Iris pigment epithelial cell (primary cell): ENCODE measurements at places on chromosomes 5 and 9.

DNA sequence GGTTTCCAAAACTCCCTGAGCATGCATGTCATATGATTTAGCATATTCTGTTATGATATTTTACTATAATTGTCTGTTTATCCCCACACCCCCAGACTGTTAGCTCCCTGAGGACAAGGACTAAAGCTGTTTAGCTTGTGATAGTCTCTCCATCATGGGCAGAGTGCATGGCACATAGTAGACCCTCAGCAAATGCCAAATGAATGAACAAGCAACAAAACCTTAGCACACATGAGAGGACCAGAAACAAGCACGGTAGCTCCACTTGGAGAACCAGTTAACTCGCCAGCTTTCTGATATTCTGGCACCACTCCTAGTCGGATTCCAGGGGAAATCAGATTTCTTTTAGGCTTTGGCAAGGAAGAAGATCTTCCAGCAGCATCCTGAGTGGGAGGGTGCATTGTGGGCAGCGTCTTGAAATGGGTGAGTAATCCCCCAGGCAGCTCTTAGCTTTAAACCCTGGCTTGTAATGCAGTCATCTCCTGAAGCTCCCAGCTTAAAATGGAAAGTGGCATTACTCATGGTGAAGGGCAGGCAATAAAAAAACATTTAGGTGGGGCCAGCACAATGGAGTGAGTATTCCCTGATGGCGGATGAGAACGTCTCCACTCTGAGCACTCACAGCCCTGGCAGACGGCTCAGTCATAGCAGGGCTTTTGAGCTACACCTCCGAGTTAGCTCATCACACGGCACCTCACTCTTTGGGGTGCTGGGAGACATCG, 41.1 kb downstream of the FGF1 start:
- DNase-seq: peak; percentile 98

DNA sequence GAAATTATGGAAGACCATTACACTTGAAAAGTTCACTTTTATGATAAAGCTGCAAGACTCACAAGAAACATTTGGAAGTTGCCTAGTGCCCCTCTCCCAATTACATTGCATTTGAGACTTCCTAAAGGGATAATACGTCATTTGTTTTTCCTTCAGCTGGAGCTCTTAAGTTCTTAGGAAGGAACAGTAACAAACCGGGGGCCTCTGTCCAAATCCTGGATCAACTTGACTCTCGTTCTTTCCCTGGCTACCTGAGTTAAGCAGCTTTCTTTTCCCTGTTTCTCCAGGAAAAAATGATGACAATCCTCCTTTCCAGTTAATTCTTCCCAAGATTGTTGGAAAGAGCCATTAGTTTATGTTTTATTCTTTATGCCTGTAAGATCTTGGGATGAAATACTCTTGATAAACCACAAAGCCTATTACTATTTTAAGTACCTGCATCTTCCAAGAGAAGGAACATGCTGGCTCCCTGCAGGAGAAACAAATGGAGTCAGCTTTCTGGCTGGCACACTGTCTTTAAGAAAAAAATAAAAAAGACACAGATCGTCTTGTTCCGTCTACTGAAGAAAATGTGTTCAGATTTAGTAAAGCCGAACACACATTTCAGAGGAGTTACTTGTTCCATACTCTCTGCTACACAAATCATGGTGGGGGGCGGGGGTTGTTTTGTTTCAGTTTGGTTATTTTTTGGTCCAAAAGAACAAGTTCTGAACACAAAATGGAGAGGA, 297.9 kb downstream of the EFNA5 start:
- DNase-seq: peak; percentile 41

- DNase-seq: no peak
Measured at GRCh38 chr9:6816581-6816980, 58.8 kb downstream of the KDM4C start.

GRCh38 chr5:32714836-32715235, 3.7 kb downstream of the NPR3 start:
- DNase-seq: peak; percentile 24

DNA sequence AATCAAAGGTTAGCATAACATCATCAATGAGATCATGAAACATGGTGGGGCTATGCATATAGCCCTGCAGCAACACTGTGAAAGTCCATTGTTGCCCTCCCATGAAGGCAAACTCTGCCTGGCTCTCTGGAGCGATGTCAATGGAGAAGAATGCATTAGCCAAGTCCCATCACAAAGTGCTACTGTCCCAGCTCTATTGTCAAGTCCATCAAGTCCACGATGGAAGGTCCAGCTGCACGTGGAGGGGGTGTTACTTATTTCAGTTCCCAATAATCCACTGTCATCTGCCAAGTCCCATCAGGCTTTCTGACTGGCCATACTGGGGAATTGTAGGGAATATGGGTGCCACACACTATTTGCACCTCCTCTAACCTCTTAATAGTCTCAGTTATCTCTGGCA, 10.8 kb downstream of the DMAC1 start:
- no peak for DNase-seq

DNA sequence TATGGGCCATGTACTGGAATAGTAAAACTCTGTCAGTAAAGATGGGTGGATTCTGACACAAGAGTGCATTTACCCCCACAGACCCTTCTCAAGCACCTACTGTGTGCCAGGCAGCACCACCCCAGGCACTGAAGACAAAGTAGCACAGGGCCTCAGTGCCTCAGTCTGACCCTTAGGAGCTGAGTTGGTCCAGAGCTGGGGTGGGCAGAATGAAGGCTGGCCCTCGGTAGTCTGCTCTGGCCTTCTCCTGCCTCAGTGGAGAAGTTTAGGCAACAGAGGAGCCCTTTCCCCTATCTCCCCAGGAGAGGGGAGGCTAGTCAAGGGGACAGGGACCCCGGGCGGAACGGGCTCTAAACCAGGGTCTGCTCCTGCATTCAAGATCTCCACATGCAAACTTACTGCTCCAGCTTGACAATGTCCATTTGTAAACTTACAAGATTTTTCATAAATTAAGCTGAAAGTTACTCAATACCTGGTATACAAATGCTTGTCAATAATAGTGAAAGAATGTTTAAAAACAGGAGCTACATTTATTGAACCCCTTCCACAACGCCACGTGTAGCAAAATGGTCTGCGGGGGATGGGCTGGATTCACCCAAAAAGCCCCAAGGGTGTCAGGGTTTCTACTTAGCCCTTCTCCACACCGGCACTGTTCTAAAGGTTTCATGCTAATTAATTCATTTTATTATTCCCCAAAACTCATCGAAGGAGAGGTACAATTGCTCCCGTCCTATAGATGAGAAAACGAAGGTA, 1.5 kb downstream of the VDAC1 start:
- DNase-seq: no peak

DNA sequence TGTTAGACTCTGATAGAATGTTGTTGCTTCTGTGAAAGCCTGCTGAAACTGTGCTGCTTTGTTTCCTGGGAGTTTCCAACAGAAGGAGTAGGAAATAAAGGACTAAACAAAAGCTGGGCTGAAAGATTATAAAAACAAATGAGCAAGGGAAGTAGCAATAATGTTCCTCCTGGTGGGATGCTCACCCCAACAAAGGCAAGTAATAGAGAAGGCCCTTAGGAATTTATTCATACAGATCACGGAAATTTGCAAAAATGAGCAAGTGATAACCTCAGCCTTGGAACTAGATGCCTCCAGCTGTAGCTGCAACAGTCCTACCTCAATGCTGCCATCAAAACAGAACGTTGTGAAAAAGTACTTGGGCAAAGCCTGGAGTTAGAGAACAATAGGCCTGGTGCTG, 1248.0 kb upstream of the C9orf72 start:
- DNase-seq: no peak

DNA sequence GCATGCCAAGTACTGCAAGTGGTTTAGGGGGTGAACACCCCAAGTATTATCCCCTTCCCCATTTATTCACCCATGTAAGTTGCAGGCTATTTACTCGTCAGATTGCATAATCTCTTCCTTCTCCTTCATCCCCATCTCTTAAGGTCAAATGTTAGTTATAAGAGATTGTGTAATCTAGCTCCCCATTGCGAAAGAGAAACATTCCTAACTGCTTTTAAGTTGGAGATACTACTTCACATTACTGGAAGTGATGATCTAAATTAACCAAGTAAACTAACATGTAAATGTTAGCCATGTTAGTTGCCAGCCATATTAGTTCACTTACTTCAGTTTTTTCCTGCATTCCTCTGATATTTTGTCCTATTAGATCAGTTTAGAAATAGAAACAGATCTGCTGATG, 262.3 kb downstream of the TAF11L14 start:
- DNase-seq: peak; percentile 86

DNA sequence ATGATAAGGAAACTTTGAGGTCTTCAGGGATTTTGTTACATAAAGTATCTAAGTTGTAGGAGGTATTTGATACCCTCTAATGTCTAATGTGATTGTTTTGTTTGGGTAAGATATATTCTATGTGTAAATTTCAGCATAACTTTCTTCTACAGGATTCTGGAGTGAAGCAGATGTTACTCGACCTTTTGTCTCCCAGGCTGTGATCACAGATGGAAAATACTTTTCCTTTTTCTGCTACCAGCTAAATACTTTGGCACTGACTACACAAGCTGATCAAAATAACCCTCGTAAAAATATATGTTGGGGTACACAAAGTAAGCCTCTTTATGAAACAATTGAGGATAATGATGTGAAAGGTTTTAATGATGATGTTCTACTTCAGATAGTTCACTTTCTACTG, 6.0 kb downstream of the MRPS30 start:
- no peak for DNase-seq

GRCh38 chr5:151053796-151054462, 26.9 kb downstream of the TNIP1 start:
- DNase-seq: no peak

DNA sequence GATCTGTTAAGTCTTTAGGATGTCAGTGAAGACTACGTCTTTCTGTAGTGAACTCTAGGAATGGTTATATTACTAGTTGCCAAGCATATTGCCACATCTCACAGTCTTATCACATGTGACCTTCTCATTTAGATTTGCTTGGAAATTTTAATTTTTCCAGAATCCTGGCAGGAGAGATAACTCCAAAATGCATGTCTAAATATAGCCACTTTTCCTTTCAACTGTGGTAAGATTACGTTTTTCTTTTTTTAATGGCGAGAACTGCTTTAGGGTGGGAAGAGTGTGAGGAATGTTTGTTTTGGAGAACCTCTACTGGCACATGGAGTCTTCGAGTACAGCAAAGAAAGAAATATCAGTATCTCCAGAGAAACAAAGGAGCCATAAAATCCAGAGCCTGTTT, 91.7 kb upstream of the ADAMTSL1 start:
- no peak for DNase-seq

DNA sequence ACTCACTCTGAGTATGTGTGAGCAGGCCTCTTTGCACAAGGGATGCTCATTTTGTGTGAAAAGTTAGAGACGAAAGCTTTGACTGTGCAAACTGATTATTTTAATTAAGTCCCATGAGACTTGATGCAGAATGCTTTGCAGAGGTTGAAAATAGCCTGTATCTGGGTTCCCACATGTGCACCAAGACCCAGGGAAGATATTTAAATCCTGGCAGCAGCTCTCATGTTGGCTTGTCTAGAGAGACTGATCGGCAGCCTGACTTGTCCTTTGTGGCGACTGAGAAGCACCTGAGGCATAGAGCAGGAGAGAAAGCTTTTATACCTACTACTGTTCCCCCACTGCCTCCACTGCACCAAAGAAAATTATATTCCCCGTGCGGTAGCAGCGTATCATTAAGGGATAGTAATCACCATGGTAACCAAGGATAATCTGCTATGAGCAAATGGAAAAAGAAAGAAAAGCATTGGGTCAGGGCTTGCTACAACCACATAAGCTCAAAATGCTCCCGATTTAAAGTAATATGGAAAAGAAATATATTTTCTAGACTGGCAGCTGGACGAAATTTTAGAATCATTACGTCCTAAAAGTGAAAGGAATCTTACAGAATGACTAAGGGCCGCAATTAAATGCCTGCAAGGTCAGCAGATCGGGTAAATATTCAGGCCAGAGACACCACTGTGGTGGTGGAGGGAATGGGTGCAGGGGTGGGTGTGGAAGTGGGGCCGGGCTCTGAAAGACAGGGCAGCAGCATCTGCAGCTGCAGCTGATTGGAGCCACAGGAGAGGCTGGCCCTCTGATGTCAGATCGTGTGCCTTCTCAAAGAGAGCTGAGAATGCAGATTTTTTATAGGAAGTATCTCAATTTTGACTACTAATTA, 135.3 kb upstream of the EPB41L4A start:
- DNase-seq: no peak

DNA sequence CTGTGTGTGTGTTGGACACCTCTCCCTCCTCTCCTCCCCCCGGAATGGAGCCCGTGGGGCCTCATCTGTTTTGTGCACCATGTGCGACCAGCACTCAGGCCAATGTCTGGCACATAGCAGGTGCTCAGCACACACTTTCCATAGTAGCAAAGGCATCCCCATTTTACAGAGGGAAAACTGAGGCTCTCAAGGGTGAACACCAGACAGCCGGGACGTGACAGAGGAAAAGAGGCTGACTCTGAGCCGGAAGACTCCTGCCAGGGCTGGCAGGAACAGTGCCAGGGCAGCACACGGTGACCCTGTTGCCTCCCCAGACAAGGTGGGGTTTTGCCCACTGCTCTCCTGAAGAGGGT, 1.8 kb upstream of the AGPAT2 start:
- DNase-seq: no peak

- DNase-seq: no peak
Measured at GRCh38 chr9:119240546-119240945, 128.7 kb downstream of the BRINP1 start.

- DNase-seq: peak; percentile 5
Measured at GRCh38 chr9:2128141-2128540, 113.0 kb downstream of the SMARCA2 start.

GRCh38 chr9:121759996-121760395, 108.6 kb downstream of the DAB2IP start:
- DNase-seq: no peak

GRCh38 chr5:95743232-95743631, 12.1 kb downstream of the RHOBTB3 start:
- DNase-seq: no peak

- DNase-seq: no peak
Measured at GRCh38 chr5:94080390-94080789, 339.0 kb upstream of the POU5F2 start.

DNA sequence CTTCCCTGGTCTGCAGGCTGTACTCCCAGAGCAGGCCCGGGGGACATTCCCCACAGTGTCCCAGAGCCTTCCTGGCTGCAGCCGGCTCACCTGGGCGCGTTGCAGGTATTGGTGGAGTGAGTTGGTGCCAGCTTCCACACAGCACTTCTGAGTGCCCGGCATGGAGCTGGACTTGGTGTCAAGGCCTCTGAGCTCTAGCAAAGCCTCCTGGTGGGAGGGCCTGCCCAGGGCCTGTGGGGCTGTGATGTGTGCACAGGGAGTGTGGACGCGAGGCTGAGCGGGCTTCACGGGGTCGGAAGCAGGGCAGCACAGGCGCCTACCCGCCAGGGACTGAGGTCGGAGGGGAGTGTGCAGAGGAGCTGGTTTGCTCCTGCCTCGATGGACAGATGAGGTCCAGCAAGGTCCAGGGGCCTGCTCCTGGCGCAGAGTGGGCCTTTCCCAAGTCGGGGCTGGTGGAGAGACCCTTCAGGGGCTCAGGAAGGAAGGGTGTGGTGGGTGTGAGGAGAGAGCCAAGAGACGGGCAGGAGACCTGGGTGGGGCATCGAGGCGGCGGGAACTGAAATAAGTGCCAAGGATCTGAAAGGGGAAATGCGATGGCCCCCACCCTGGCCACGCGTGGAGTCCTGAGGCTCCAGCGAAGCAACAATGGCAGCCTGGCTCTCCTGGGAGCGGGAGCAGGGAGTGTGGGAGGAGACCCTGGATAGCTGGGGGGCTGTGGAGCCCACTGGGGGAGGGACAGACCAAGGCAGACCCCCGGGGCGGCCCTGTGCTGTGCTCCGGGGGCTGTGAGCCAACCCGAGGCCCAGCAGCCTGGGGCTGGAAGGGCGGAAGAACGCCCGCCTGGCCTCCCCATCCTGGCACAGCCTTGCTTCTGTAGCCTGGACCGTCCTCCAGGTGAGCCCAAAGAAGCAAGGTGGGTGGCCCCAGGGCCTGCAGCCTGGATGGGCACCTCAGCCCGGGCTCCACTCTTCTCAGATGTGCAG, 78.4 kb downstream of the RXRA start:
- no peak for DNase-seq
